ENCODE measurements at places on chromosomes 2 and 18.
A peak's percentile ranks its signal among the peaks of the same experiment; 100 is the strongest.

- peak; percentile 74 for DNase-seq
These were observed 1.9 kb upstream of the SYT4 start for GRCh38 chr18:43279015-43279744.

GRCh38 chr2:46818141-46818621 lies 97.4 kb downstream of the MCFD2 start:
- no peak for DNase-seq

DNA sequence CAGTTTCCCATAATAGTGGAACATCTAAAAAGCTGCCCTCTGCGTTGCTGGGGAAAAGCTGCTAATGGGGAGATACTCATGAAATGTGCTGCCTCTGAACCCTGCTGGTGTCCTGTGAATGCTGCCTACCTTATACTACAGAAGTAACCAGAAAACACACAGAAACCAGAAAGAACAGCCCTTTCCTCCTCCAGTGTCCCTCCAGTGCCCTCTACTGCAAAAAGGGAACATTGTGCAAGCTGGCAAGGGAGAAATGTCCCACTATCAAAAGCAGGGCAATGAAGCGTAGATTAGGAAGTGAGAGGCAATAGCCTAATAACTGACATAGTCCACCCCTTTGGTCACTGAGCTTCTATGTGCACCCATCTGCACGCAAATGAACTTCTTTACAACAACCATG lies 162.7 kb upstream of the ETAA1 start:
- no peak for DNase-seq

DNA sequence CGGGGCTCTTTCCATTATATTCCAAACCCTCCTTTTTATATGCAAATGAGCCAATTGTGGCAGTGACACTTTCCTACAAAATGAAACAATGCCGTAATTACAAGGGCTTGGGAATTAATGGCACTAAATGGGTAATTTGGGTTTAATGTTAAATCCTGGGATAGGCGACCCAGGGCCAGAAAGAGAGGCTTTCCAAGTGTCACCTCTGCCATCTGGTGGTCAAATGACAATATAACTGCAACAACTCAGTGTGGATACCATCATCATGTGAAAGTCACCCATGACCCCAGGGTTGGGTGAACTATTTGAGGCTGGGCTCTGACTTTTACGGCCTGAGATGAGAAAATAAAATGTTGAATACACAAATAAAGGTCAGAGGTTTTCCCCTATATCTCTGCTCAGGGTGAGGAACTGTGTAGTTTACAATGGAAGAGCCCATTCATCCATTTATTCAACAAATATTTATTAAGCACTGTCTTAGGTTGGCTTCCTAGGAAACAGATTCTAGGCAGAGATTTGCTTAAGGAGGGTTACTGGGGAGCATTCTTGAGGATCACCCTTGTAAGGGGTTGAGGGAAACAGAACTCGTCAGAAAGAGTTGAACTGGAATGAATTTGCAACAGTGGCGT lies 13.6 kb upstream of the THADA start:
- peak; percentile 2 for DNase-seq

- no peak for DNase-seq
These were observed 13.9 kb downstream of the LRP2 start for GRCh38 chr2:169348321-169349024.

- DNase-seq: peak; percentile 89
These were observed 228.1 kb upstream of the PXDN start for GRCh38 chr2:1972422-1972821.

DNA sequence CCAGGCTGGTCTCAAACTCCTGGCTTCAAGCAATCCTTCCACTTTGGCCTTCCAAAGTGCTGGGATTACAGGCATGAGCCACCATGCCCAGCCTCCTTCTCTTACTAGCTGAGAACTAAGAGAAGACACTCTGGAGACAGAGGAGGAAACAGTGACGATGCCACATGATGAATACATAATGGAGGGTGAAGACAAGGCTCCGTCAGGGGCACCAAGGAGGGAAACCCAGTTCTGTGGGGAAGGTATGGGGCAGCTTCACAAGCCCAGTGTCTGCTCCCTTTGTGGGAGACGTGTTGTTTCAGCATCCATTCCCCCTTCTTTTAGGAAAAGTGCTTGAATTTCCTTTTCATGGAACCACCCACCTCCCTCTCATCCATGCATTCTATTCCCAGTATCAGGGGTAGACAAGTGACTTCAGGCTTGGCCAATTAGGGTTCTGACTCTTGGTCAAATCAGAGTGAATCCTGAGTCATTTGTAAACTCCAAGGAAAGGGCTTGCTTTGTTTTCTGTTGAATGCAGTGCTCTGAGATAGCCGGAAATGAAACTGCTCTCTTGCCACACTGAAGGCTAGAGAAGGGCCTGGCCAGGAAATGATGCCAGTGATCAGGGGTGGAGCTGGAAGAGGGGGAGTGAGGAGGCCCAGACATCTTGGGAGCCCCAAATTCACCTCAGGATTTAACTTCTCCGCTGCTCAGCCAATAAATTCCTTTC lies 23.7 kb downstream of the TMEM127 start:
- no peak for DNase-seq

- DNase-seq: no peak
These were observed 49.6 kb downstream of the NXPH2 start for GRCh38 chr2:138730497-138731030.

DNA sequence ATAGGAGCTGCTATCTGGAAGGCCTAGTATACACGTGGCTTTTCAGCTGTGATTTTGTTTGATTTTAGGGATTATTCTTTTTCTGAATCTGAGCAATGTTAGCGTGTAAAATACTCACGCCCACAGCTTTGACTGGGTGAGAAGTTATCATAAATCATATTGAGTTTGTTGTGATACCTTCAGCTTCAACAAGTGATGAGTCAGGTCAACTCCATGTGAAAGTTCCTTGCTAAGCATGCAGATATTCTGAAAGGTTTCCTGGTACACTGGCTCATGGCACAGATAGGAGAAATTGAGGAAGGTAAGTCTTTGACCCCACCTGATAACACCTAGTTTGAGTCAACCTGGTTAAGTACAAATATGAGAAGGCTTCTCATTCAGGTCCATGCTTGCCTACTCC lies at the start of gene GKN1:
TSS of gene GKN1 (plus strand) at position 386 of the 400 bp plus-strand sequence. CDS start 42 bp downstream, outside the sequence.
- no peak for DNase-seq

GRCh38 chr2:74031221-74031620 lies 46.5 kb downstream of the TET3 start:
- no peak for DNase-seq

DNA sequence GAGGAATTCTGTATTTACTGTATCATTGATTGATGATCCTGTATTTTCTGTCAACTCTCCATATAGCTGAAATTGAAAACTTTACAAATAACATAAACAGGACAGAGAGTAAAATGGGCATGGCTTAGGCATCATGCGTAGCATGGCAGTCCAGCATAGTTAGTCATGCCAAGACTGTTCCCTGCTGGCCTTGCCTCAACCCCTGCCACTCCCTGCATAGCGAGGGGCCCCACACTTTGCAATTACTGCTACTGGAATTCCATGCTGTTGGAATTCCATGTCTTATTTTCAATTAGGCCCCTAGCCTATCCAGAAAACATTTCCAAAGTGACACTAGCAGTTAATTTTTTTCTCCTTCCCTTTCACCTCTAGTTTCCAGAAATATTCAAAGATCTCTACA lies 15.1 kb upstream of the SOX11 start:
- no peak for DNase-seq

DNA sequence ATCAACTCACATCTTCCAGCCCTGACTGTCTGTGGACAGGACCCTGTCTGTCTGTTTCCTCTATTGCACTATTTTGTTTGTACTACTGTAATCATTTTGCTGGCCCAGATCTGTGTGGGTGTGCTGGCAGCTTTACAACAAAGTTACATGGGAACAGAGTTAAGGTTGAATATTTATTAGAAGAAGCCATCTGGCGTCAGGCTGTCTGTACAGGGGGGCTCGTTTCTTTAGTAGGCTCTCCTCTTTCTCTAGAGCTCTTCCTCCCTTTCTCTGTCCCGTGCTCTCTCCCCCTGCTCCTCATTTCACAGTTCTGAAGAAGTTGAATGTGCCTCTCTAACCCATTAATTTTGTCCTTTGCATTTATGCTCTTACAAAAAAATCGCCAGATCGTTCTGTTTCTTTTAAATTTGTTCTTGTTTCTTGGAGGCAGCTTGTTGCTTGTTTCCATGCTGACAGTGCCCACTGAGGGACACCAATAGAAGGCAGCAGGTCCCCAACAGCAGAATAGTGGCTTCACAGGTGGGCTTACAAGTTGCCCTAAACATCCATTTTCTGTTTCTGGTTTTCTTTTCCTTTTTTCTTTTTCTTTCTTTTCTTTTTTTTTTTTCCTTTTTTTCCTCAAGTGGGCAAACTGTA lies 315.2 kb upstream of the ZEB2 start:
- DNase-seq: no peak
